ENCODE measurements at places on chromosomes 3 and 15.
A peak's percentile ranks its signal among the peaks of the same experiment; 100 is the strongest.

DNA sequence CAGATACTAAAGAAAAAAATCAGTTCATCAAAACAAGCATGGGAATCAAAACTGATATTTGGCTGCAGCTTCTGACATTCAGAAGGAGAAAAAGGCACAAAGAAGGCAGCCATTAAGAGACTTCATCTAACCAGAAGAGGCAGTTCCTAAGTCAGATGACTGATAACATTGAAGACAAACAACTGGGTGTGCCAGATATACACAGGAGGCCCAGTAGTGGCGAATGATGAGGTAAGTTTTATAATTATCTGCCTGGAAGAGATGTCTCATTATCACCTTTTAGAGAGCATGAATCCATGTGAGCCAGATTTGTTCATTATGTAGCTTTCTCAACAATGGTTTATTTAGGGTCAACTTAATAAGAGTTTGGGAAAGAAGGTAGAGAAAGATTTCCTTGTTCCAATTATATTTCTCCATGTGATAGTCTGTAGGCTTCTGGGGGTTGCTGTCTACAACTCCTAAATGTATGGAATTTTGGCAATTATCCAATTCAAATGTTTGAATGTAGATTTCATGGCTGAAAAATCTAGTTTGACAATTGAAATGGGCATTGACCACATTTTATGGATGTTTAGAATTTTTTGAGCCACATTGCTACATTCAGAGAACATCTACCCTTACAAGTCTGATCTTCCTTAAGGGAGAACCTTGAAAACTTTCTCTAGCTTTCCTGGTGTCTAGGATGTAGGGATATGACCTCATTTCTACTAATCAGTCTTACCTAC, 50.4 kb upstream of the RASGRF1 start:
- no peak for DNase-seq

- no peak for DNase-seq
Measured at GRCh38 chr3:127289706-127290575, 2.1 kb upstream of the PRR20G start.

GRCh38 chr3:67018789-67019526, 20.9 kb downstream of the KBTBD8 start:
- DNase-seq: no peak

- no peak for DNase-seq
Measured at GRCh38 chr3:177449360-177450006, 252.2 kb upstream of the TBL1XR1 start.

- DNase-seq: no peak
Measured at GRCh38 chr3:89955156-89955555, 847.7 kb downstream of the EPHA3 start.

GRCh38 chr15:42591238-42591934, 16.0 kb downstream of the STARD9 start:
- no peak for DNase-seq

DNA sequence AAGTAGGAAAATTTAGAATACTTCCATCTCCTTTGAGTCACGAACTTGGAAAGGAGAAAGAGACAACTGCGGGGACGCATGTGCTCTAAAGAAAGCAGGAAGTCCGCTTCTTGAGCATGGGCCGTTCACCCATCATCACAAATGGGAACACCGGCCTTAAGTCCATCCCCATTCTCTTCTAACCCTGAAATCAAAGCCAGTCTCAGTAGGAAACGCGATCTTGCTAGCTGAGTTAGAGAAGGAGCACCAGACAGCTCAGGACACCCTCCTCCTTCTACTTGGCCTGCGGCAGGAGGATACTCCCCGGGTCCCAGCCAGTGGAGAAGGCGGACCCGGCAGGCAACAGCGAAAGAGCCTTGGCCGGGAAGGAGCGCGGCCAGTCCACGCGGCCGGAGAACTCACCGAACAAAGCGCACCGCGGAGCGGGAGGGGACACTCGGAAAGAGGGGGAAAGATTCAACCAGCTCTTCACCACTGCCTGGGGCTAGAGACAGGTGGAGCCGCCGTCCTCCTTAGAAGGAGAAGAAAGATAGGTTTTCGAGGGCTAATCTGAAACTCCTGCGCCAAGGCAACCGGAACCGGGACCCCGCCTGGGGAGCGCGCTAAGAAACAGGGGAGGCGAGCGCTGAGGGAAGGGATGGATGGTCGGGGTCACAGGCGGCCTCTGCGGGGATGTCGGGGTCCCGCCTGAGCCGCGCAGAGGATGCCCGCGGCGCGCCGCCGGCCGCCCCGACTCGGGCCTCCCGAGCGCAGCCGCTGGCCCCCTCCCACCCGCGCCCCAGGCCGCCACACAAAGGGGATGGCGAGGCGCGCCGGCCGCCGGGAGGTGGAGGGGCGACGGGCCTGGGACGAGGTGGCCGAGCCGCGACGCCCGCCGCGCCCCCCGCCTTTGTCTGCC, 818 bp downstream of the SLC4A7 start:
- no peak for DNase-seq

GRCh38 chr3:67529915-67530314, 124.5 kb downstream of the SUCLG2 start:
- no peak for DNase-seq

- DNase-seq: peak; percentile 10
Measured at GRCh38 chr15:65318870-65319356, 14.4 kb downstream of the RNU5B-1 start.

DNA sequence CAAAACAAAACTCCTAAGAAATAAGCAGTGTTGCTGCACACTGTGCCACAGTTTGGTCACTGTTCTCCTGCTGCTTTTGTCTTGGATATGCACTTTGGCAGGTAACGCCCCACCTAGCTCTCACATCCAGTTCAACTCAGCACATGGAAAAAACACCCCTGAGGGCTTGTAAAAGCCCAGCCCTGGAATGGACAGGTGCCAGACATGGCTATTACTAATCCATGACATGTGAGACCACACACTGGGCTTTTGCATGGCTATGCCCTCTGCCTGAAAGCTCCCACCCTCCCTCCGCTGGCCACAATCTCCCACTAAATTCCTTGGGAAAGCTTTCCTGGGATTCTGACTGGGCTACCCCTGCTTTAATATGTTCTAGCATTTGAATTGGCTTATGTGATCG, 24.7 kb upstream of the ZBED2 start:
- no peak for DNase-seq

DNA sequence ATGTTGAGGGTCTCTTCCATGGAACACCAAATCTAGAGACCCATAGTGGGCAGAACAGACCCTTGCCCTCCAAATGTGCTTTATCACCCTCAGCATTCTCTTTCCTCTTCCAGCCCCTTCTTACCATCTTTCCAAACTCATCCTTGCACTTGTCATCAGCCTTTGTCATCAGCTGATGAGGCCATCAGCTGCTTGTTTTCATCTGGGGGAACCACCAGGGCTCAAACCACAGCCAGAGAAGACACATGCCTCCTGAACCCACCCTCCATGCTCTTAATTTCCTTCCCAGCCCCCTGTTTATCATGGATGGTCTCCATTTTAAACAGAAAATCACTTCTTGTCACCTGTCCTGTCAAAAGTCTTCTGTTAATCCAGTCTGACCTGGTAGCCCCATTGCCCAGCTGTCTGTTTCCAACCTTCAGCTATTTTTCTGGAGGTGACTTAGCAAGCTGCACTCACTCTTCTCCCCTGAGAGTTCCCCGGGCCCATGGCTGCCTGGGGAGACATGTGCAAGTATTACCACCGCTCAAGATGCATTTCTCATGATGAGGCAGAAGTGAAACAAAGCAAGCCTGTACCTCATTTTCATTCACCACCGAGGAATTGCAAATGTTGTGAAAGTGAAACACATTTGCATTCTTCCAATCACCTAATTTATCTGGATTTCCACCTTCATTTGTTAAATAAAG, 14.7 kb upstream of the SYNM start:
- no peak for DNase-seq

DNA sequence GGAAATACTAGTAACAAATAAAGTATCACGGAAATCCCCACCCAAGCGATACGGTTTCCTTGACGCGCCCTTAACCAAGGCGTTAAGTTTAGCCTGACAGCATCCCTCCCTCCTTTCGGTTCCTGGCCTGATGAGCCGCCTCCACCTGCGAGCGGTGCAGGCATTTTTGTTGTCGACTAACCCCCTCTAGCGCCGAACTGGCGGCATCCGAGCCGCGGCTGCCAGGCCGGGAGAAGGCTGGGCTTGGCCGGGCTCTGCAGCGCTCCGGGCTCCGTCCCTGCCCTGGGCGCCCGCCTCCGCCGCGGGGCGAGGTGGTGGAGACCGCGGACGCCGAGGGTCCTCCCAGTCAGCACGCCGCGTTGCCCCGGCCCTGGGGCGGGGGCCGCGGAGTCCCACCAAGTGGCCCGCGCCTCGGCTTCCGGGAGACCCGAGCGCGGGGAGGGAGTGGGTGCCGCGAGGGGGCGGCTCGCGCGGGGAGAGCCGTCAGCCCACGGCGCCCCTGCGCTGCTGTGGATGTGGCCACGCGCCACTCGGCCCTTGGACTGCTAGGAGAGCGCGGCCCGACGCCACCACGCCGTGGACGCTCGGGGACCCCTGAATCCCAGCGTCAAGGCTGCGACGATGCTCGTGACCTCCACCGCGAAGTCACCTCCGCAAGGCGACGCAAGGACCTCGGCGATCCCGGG, 1.1 kb upstream of the EPHA6 start:
- no peak for DNase-seq

GRCh38 chr3:43542328-43543043, 79.3 kb downstream of the ANO10 start:
- DNase-seq: no peak

DNA sequence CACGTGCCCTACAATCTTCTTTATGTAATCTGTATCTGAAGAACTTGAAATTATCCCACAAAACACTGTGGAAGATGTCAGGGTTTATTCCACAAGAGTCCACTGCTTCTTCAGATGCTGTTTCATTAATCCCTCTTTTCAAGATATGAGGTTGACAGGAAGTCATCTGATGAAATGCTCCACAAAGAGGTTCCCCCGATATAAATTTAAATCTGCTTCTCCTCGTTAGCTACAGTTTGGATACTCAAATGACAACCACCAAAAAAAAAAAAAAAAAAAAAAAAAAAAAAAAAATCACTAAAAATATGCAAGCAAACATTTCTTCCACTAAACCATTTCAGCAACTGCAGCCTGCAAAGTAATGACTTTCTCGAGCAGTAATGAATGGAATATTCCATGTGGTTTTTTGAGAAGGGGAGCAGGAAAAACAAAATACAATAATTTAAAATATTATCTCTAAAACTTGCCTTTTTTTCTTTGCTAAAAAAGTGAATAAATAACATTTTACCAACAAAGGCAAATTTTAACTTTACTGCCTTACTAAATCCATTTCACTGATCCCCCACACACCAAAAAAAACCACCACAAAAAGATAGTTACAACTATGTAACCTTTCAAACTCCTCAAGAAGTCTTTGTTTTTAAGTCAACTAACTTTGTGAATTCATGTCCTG, 37.8 kb downstream of the DLG1 start:
- DNase-seq: no peak

DNA sequence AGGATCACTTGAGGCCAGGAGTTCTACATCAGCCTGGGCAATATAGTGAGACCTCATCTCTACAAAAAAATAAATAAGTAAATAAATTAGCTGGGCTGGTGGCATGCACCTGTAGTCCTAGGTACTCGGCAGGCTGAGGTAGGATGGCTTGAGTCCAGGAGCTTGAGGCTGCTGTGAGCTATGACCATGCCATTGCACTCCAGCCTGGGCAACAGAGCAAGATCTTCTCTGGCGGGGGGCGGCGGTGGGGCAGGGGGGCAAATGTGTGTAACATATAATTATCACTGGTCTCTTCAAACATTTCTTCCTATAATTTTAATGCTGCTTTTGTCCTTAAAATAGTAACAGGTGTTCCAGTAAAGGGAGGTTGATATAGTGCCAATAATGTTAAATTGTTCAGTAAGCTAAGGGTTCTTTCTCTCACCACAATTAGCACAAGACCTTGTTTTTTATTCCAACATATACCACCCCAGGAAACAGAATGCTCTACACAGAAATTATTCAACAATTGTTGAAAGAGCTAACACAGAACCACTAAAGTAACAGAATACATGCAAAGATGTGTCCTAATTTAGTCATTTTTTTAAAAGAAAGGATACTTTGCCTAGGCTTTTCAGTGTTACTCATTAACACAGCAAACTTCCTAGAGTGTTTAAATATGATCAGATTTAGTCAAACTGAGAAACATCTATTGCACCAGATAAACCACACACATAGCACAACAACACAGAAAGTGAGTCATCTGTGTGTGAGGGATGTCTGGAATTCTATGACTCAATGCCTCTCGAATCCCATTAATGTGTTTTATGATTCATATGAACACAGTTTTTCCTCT, 29.1 kb downstream of the ANKRD28 start:
- no peak for DNase-seq

DNA sequence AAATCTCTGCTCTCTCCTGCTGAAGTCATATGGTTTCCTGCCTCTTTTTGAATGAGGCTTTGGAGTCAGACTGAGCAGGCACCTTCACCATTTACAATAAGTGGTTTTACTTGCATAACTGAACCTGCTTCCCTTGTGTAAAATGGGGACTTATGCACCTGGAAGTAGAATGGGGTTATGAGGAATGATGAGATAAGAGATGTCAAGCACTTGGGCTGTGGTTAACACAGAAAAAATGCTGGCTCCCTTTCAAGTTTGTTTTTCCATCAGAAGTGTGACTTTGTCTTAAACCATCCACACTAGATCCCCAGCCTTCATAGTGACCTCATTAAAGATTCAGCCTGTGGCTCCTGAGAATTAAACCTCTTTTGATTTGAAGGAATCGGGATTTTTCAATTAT, 5.2 kb downstream of the EXOSC7 start:
- no peak for DNase-seq

DNA sequence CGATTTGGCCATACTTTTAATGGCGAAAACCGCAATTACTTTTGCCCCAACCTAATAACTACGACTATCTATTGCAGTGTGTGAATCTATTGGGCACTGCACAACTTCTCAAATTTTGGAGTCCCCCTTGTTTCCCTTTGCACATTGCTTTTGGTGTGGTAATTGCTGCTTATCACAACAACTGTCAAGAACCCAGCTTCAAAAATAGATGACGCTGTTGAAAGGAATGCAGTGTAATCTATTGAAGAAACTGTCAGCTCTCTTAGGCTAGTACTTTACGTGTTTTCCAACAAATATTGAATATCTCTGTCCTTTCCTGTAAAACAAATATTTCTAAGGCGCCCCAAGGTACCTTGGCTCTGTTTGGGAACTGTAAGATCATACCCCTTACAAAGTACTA, 222.8 kb upstream of the UBE2E2 start:
- DNase-seq: no peak

DNA sequence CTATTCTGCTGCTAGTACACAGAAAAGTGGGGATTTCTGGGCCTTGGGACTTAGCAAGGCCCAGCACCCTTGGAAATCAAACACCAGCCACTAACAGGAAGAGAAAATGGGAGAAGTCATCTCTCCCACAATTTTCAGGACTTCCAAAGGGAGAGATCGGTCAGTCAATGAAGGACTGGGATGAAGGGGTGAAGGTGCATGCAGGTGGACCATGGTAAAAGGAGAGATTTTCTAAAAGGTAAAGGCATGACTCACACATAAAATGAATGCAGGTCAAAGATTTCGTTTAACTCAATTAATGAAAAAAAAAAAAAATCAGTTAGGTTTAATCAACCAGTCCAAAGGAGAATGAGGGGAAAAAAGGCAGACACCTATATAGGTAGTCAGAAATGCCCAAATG, 176.4 kb upstream of the PROK2 start:
- no peak for DNase-seq

Measured in cerebellar nuclear complex (tissue), 1 donor.